LNCaP clone FGC (cell line): ENCODE measurements at places on chromosomes 1 and 21.

DNA sequence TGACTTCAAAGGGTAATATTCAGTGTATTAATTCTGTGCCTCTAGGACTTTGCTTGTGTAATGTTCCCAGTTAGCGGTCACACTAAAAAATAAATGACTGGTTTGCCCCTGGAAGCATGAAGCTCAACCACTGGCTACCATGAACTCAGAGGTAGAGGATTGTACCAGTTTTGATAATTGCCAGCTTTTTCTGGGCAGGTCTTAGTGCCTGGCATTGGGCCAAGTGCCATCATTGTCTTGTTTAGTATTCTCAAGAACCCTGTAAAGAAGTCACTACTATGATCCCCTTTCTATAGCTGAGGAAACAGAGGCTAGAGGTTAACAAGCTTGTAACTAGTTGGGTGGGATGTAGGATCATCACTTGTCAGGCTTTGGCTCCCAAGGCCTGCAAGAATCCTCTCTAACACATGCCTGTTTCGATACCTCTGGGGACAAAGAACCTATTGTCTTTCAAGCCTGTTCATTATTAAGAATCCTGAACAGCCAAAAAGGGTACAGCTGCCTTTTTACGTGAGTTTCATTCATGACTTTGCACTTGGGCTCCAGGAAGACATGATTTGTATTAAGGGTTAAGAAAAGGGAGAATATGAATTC, 121.9 kb upstream of the JUN start:
- DNase-seq, result no peak

GRCh38 chr1:28243685-28244311, 7.9 kb downstream of the ATP5IF1 start:
- no peak for DNase-seq

- no peak for DNase-seq
These were observed 4.2 kb downstream of the SPOCD1 start for GRCh38 chr1:31811605-31812004.

GRCh38 chr1:225428068-225428880, 436 bp upstream of the LBR start:
- peak; percentile 64 for DNase-seq

- no peak for DNase-seq
These were observed 58.4 kb upstream of the HSD17B7 start for GRCh38 chr1:162732094-162732493.

- no peak for DNase-seq
These were observed 9.1 kb downstream of the ASPM start for GRCh38 chr1:197137322-197137721.

GRCh38 chr1:93587354-93587753, 94.3 kb downstream of the BCAR3 start:
- DNase-seq, result no peak

GRCh38 chr1:58943776-58944175, 159.9 kb upstream of the JUN start:
- no peak for DNase-seq

DNA sequence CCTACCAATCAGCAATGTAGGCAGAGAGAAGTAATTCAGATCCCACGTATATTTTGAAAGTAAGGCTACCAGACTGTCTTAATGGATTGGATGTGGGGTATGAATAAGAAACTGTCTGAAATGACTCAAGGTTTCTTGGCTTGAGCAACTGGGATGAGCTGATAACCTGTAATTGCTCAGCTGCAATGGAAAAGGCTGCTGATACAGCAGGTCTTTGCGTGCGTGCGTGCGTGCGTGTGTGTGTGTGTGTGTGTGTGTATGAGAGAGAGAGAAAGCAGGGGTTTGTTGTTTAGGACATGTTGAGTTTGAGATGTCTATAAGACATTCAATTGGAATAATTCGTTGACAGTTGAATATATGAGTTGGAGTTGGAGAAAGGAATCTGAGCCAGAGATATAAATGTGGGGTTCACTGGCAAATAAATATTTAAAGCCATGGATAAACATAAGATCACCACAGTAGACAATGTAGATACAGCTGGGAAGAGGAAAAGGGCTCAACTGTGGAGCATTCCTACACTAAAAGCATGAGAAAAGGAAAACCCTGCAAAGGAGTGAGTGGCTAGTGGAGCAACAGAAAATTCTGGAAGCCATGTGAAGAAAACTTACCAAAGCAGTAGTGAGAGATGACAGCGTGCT, 72.9 kb downstream of the UCHL5 start:
- no peak for DNase-seq

DNA sequence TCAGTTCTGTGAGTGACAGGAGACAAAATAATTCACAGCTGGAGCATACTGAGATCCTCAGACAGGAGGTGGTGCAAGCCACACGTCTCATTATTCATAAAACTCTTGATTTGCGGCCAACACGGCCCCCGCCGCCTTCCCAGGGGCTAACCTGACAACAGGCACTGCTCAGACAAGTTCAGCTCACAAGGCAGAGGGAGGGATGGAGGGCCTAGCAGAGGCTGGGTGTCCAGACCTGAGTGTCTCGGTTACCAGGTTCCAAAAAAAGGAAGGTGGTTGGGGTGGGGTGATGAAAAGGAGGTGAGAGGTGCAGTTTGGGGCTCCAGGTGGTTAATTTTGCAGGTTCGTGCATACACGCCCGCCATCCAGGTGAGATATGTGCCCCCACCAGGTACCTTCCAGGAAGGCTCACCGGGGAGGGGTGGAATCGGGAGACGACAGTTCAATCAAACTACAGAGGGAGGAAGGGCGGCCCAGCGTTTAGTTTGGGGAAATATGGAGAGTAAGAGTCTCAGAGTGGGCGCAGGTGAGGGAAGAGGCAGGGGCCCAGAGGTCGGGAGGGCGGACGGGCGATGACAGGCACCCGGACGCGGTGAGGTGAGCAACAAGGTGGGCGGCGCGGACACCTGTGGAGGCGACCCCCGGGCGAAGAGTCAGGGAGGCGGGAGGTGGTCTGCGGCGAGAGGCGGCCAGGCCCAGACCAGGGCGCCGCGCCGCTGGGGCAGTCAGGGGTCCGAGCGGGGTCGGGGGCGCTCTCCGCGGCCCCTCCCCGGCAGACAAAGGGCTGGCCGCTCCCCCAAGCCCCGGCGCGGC, 629 bp downstream of the CTNNBIP1 start:
- DNase-seq, result no peak

- DNase-seq, result no peak
These were observed 61.1 kb upstream of the LPGAT1 start for GRCh38 chr1:211891708-211892107.

GRCh38 chr1:19179597-19180264, 30.3 kb downstream of the UBR4 start:
- no peak for DNase-seq

- DNase-seq, result no peak
These were observed 19.9 kb upstream of the SAMD11 start for GRCh38 chr1:903721-904271.

DNA sequence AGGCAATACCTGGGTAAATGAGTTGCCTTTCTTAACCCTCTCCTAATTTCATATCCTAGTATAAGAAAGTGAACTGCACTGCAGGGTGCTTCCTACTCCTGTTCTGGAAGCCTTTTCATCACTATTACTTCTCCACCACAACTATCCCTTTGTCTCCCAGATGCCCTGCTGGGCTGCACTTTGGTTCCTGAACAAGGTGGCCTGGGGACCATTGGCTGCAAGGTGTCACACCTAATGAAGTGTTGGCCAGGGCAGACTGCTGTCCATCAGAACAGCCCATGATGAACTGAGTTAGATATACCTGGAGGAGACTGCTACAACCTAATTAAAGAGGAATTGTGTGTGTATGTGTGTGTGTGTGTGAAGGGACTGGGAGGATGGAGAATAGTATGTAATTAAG, 1.9 kb upstream of the KLHDC8A start:
- no peak for DNase-seq

- DNase-seq, result no peak
These were observed 40.1 kb downstream of the SERTAD4 start for GRCh38 chr1:210272666-210273065.

DNA sequence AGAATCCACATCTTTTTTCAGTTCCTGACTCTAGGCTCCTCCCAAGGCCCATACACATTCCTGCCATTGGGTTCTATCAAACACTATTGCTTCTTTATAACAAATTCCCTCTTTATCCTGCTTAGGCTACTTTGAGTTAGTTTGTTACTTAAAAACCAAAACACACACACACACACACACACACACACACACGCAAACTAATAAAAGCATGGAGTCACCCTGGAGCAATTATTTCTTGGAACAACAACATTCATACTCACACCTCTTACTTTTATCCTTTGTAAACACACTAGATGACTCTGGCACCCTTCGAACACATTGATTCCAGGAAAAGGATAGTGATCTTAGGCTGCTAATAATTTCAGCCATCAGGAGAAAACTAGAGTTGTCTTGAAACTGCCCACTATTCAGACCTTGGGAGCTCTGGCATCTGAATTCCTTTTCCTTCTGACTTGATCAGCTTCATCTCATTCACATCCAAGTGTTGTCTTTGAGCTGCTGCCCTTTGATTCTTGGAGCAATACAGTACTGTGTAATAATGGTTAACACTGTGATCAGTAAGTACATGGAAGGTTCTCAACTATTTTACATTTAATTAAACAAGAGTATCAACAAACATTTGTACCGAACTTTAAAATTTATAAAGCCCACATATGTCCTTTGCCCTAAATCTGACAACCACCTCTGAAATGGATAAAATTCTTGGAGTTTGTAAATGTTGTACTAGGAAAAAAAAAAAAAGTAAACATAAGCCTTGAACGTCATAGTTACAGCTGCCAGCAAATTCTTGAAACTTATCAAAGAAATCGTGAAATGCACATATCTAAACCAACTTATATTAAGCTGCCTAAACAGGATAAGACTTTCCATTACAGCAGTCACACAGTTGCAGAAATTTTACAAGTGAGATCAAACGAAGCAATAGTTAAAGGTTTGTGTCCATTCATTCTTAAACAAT, 2.8 kb upstream of the SEC22B start:
- no peak for DNase-seq

DNA sequence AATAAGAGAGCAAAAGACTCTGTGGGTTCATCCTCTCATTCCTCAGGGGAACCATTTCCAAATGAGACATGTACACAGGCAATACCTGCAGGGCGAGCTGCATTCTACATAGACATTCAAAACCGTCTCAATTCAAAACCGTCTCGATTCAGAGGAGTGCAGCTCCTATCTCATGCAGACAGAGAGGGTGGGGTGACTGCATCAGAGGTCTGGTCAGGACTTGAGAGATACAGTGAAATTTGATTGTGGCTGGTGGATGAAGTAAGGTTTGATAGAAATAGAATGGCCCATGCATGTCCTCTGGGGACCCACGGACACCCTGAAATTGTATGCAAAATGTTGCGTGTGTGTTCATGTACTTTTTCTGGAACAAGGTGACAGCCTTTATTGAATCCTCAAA, 27.3 kb downstream of the TEX35 start:
- DNase-seq, result no peak

GRCh38 chr21:20662514-20662913, 335.7 kb upstream of the NCAM2 start:
- DNase-seq, result no peak

DNA sequence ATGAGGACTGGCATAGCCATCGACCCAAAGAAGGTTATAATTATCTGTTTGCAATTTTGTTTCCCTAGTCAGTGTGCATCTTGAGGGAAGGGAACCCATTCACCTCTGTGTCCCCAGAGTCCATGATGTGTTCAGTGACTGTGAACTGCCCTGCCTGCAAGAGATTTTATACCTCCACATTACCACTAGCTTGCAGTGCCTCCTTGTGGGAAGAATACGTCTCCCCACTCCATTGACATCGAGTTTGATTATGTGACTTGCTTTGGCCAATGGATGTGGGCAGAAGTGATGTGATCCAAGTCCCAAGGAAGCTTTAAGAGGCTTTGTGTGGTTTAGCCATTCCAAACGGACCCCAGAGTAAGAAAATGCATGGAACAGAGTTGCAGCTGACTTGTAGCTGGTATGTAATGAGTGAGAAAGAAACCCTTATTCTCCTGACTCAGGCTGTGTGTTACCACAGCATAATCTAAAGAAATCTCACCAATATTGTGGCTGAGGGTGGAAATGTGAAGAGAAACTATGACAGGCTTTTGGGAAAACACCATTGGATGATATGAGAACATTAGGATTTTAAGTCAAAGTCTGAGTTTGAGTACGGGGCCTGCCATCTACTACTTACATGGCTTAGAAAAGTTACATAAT, 47.8 kb upstream of the NRDC start:
- no peak for DNase-seq

GRCh38 chr1:217419194-217419551, 211.7 kb downstream of the GPATCH2 start:
- DNase-seq, result no peak

DNA sequence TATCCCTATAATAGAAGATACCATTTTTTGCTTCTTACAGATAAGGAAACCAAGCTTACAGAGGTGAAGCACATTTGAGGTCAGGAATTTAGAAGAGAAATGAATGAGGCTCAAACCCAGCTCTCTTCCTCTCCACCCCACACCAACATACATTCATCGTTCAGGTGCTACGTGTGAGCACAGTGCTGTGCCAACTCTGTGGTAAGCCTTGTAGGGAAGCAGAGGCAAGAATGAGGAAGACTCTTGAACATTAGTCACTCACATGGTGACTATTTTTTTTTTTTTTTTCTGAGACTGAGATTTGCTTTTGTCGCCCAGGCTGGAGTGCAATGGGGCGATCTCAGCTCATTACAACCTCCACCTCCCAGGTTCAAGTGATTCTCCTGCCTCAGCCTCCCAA, 314.0 kb downstream of the NTNG1 start:
- no peak for DNase-seq

- DNase-seq, result no peak
These were observed 183.1 kb upstream of the IVNS1ABP start for GRCh38 chr1:185500001-185500626.

DNA sequence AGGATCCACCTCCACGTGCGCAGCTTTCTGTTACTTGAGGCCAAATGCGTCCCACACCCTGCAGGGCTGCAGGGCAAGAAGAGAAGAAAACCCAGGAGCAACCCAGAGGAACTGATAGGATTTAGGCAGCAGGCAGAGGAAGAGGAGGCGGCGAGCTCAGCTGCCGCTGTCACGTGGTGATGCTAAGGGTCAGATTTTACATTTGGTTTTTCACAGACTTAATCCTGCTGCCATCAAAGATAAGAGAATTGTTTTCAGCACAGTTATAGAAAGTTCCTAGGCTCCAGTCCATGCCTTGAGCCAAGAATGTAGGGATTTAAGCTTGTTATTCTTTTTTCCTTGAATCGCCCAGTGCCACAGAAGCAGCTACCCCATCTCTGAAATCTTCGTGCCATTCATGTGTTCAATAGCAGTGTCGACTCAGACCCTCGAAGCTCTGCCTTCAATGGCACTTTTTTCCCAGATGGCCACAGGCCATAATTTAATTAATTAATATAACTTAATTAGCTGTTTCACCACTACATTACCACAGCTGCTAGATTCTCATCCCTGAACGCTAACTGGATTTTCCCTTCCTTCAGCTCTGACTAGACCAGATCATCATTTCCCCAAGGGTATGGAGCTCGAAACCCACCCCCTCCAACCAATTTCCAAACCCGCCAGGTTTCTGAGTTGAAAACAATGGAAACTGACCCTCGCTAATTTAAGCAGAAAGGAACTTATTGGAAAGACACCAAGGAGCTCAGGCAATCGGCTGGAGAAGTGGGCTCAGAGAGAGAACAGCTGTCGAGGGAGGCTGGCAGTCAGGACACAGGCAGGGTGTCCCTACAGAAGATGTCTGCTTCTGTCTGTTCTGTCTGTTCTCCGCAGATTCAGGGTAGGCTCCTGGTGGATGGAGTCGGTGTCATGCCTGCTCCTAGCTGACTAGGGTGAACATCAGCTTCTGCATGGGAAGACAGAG, 36.2 kb downstream of the LDLRAP1 start:
- DNase-seq, result no peak

- no peak for DNase-seq
These were observed 918 bp downstream of the MIB2 start for GRCh38 chr1:1616045-1616790.
